ENCODE measurements at places on chromosomes 16 and 17.

GRCh38 chr16:17027488-17028129 is 443.2 kb downstream of the XYLT1 start:
- DNase-seq: no peak

DNA sequence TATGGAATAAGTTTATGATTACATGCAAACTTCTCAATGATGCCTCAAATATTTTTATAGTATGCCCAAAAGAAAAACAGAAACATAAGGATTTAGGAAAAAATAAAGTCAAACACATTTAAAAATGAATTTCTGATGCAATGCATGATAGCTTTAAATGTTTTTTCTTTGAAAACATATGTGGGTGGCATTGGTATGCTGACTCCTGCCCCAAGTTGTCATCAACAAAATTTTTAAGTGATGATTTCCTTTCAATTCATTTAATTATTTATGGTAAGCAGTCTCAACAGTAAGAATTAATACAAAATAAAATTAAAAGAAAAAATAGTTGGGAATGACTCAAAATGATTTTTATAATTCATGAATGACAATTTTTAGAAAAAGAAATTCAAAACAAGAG is 104.9 kb downstream of the CEP112 start:
- DNase-seq: no peak

- DNase-seq: peak; percentile 44
Measured at GRCh38 chr17:76384987-76385891, 830 bp downstream of the SPHK1 start.

DNA sequence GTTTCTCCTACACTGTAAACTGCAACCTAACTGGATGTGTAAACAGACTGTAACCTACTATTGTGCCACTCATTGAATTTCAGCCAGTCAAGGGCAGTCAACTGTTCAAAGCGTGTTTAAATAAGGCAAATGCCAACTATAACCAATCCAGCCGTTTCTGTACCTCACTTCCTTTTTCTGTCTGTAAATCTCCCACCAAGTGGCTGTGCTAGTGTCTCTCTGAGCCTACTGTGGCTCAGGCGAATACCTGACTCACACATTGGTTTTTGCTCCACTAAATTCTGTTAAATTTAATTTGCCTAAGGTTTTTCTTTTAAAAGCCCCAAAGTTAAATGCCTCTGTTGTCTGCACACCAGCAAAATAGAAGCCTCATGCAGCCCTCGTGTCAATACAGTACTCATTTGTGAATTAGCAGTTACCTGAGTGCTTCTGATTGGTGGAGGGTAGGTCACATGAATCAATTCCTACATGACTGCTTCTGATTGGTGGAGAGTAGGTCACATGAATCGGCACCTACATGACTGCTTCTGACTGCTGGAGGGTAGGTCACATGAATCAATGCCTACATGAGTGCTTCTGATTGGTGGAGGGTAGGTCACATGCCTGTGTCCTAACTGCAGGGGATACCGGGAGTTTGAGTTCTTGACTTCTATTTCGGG is 31.1 kb upstream of the CCR7 start:
- DNase-seq: no peak

DNA sequence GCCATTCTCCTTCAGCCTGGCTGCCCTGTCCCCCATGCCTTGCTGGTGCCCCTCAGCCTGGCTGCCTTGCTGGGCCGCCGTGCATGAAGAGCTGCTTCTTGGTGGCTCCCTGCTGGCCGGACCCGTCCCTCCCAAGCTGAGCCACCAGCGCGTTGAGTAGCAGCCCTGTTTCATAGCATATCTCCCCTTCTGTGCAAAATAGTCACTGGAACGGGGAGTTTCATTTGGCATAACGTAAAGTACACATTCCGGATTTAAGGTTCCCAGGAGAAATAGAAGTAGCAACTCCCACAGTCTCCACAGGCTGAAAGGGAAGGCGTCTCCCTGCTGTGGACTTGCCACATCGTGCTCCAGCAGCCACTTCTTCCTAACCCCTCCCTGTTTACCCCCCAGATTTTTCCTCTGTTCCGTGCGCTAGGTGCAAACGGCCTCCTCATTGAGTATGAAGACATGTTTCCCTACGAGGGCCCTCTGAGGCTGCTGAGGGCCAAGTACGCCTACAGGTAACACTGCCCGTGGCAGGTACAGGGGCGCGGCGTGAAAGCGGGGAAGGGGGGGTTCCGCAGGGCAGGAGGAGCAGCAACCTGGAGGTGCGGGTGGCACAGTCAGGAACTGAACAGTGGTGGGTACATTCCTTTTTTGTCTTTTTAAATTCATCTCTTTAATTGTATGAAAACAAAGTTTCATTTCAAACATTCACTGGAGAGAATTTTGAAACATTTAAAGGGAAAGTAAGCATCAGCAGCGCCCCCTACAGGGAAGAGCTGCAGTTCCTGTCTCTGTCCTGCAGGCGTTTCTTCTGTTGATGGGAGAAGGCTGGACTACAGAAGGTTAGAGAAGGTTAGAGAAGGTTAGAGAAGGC is 5.8 kb upstream of the OGFOD3 start:
- peak; percentile 62 for DNase-seq
